ENCODE measurements at places on chromosomes 3 and 15. TPM values are rescaled to one million over a fixed set of nuclear protein-coding genes. Genes with fewer than 3 reads are reported as not detected.

KCTD6 gene
- 25.3 TPM for polyA plus RNA-seq

CDC25A gene
- polyA plus RNA-seq = 5.3 TPM

KCNMB2 gene
- 6.0 TPM for polyA plus RNA-seq

CD80 gene
- 0.45 TPM for polyA plus RNA-seq

MKRN3 gene
- 0.91 TPM for polyA plus RNA-seq

GOLGA6D gene
- polyA plus RNA-seq = 0.04 TPM

SLC6A11 gene
- 0.07 TPM for polyA plus RNA-seq

SAMD7 gene
- not detected for polyA plus RNA-seq
